IMR-90 (cell line): ENCODE measurements at places on chromosomes 1 and 21. TPM values are rescaled to one million over a fixed set of nuclear protein-coding genes. Genes with fewer than 3 reads are reported as not detected.

DNA sequence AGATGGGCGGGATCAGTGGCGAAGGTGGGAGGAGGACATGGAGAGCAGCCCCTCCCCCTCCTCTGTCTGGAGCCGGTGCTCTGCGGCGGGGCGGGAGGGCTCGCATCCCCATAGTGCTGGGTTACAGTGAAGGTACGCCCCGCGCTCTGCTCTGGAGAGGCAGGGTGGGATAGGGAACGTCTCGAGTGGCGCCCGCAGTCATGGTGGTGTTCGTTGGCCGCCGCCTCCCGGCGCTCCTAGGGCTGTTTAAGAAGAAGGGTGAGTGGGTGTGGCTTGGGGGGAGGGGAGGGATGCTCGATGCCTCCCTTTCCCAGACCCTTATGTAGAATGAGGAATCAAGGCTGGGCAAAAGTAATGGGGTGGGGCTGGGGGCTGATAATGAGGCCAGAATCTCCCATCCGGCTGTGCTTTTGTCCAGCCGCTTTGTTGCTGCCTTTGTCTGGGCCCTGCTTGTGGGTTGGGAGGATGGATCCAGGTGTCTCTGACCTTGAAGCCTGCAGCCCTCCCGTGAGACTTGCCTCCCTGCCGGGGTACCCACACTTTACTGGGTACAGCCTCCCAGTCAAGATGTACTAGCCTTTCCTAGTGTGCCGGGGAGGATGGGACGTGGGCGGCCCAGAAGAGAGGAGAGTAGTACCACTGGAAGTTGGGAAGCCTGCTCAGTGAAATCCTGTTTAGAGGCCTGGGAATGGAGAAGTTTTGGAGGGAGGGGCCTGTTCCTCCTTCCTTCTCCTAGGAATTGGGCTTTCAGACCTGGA, 51.4 kb downstream of the YARS1 start:
- H3K4me3 ChIP-seq: no peak overlapping the region
- H3K27ac ChIP-seq: no peak overlapping the region
- no peak for DNase-seq
- peaks cover 24% of the 10 kb centered on the region for H3K4me1 ChIP-seq

DNA sequence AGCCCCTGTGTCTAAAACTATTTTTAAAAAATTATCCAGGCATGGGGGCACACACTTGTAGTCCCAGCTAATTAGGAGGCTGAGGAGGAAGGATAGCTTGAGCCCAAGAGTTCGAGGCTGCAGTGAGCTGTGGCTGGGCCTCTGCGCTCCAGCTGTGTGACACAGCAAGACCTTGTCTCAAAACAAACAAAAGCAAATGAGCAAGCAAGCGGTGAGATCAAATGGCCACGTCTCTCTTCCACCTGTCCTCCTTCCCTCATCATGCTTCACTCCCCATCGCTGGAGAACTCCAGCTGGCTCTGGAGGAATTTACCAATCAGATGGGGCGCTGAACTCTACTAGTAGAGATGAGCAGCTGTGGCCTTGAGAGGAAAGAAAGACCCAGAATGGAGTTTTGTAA, 14.0 kb upstream of the REN start:
- no peaks in the 10 kb centered on the region for H3K36me3 ChIP-seq
- DNase-seq: no peak
- no peaks in the 10 kb centered on the region for H3K27me3 ChIP-seq

CDA gene
- 0.90 and 1.4 TPM in 2 replicates for total RNA-seq

- no peaks in the 10 kb centered on the region for H3K27me3 ChIP-seq
- no peak overlapping the region for H3K4me3 ChIP-seq
- H3K36me3 ChIP-seq: no peaks in the 10 kb centered on the region
- DNase-seq: peak; percentile 89
- peaks cover 7% of the 10 kb centered on the region for H3K4me1 ChIP-seq
- H3K27ac ChIP-seq: no peak overlapping the region
These were observed 69.3 kb upstream of the ANGPTL1 start for GRCh38 chr1:178940068-178940765.

LIPI gene
- total RNA-seq: not detected in 2 replicates

LEPR gene
- total RNA-seq: 8.8 and 9.2 TPM in 2 replicates

DNA sequence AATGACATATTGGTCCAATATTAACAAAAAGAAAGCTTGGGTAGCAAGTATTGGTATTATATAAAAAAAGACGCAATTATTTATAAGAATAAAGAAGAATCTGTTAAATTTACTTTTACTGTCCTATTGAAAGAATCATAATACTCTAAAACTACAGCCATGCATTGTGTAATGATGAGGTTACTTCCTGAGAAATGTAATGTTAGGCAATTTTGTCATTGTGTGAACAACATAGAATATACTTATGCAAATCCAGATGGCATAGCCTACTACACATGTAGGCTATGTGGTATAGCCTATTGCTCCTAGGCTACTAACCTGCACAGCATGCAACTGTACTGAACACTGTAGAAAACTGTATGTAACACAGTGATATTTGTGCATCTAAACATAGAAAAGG, 121.2 kb upstream of the PTGFR start:
- peaks cover 2% of the 10 kb centered on the region; the same call in 1 of the 2 replicates for H3K4me1 ChIP-seq
- no peak overlapping the region for H3K4me3 ChIP-seq
- no peak overlapping the region for H3K27ac ChIP-seq
- DNase-seq: peak; percentile 24
- H3K36me3 ChIP-seq: no peaks in the 10 kb centered on the region
- no peaks in the 10 kb centered on the region for H3K27me3 ChIP-seq

GRCh38 chr1:235566084-235566483, 61.8 kb upstream of the B3GALNT2 start:
- H3K27me3 ChIP-seq: peaks cover 2% of the 10 kb centered on the region
- H3K27ac ChIP-seq: no peak overlapping the region
- H3K4me3 ChIP-seq: no peak overlapping the region
- no peaks in the 10 kb centered on the region for H3K36me3 ChIP-seq
- no peaks in the 10 kb centered on the region for H3K4me1 ChIP-seq

DNA sequence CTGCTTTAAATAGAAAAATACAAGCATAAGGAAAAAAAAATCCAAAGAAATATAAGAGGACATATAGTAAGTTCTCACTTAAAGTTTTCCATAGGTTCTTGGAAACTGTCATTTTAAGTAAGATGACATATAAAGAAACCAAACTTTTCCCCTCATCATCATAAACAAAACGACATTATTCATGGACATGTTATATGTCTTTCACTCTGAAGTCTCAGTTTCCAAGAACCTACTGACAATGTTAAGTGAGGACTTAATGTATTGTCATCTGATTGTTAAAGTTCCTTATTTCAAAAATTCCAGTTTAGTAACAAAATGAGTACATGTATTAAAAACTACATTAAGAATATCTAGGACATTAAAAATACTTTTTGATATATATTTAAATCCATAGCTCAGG, 69.6 kb upstream of the GFI1 start:
- no peaks in the 10 kb centered on the region for H3K27me3 ChIP-seq
- H3K27ac ChIP-seq: no peak overlapping the region
- H3K4me1 ChIP-seq: no peaks in the 10 kb centered on the region; the same call in 1 of the 2 replicates
- DNase-seq: no peak
- H3K36me3 ChIP-seq: no peaks in the 10 kb centered on the region

DNA sequence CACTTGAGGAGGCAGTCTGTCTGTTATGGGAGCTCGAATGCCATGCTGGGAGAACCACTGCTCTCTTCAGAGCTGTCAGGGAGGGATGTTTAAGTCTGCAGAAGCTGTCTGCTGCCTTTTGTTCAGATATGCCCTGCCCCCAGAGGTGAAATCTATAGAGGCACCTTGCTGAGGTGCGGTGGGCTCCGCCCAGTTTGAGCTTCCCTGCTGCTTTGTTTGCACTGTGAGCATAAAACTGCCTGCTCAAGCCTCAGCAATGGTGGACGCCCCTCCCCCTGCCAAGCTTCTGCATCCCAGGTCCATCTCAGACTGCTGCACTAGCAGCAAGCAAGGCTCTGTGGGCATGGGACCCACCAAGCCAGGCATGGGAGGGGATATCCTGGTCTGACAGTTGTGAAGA, 247.5 kb downstream of the LMX1A start:
- no peaks in the 10 kb centered on the region for H3K27me3 ChIP-seq
- no peaks in the 10 kb centered on the region for H3K36me3 ChIP-seq
- no peak overlapping the region for H3K4me3 ChIP-seq
- no peak for DNase-seq

DNA sequence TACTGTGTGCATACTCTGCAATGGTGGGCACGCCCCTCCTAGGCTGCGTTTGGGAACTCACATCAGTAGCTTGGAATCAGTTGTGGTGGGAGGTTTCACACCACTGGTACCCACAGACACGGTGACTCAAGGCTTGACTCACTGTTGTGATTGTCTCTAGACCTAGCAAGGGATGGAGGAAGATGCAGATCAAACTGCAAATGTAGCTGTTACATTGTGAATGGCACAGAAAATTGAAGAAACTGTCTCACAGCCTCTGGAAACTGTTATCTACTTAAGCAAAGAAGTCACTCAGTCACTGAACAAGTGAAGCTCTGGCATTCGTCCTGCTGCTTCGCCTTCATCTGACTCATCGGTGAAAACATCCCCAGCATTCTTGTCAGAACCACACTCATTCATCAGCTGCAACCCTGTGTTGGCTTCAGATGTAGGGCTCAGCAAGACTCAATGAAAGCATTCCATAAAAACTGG, 59.5 kb downstream of the POFUT2 start:
- peaks cover 23% of the 10 kb centered on the region for H3K4me1 ChIP-seq
- H3K27me3 ChIP-seq: no peaks in the 10 kb centered on the region
- 0 out of 2 replicates have a peak overlapping the region, but pooled peaks have one; percentile 2 for H3K27ac ChIP-seq

GRCh38 chr1:206537141-206537540, 29.8 kb downstream of the RASSF5 start:
- 0 out of 2 replicates have a peak, but pooled peaks cover 2% of the 10 kb centered on the region for H3K36me3 ChIP-seq
- no peak overlapping the region for H3K4me3 ChIP-seq
- H3K4me1 ChIP-seq: no peaks in the 10 kb centered on the region
- no peak overlapping the region for H3K27ac ChIP-seq

- no peak overlapping the region for H3K4me3 ChIP-seq
- H3K27me3 ChIP-seq: peaks cover 18% of the 10 kb centered on the region
- H3K4me1 ChIP-seq: peaks cover 8% of the 10 kb centered on the region
- no peaks in the 10 kb centered on the region for H3K36me3 ChIP-seq
- DNase-seq: no peak
- no peak overlapping the region for H3K27ac ChIP-seq
These were observed 15.5 kb upstream of the SLC2A5 start for GRCh38 chr1:9084906-9085305.

CD52 gene
- total RNA-seq: not detected in 2 replicates

DNA sequence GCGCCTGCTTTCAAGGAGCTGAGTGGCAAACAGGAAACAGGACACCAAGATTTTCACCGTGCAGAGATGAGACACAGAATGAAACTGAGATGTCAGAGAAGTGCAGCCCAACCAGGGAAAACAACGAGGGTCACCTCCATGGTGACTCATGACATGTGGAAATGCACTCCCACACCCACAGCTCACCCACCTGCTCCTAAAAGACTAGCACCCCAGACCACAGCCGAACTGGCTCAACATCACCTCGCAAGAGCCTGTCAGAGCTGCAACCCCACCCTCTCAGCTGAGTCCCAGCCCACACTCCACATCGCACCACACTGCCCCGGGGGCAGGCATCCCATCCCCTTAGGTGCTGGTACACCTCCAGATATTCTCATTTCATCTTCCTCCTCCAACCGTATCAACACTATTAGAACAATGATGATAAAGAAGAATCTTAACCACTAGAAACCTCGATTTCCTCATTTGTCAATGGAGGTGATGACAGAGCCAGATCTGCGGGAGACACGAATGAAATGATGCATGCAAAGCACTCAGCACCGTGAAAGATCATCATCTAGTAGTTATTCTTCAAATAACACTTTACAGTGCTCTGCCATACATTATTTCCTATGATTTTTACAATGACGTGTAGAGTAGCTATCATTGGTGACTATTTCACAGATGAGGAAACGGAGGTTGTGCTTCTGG, 103.2 kb downstream of the DMRTB1 start:
- no peaks in the 10 kb centered on the region for H3K27me3 ChIP-seq
- peak; percentile 30 for DNase-seq
- no peak overlapping the region for H3K27ac ChIP-seq
- H3K4me3 ChIP-seq: no peak overlapping the region
- peaks cover 6% of the 10 kb centered on the region; the same call in 1 of the 2 replicates for H3K4me1 ChIP-seq

DNA sequence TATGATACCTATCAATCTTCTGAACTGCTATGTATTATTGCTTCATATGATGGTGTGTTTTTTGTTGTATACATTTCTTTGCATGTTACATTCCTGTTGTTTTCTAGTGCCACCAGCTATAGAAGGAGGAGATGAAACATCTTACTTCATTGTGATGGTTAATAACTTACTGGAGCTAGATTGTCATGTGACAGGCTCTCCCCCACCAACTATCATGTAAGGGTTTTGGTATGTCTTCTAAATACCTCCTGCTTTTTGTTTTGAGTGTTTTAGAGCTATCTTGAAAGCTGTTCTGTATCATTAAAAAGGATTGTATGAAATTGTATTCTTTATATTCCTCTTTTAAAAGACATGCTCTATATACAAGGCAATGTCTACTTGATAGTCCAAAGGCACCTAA, 282.7 kb downstream of the HMCN1 start:
- no peak overlapping the region for H3K4me3 ChIP-seq
- peaks cover 3% of the 10 kb centered on the region; the same call in 1 of the 2 replicates for H3K4me1 ChIP-seq
- no peak overlapping the region for H3K27ac ChIP-seq
- DNase-seq: no peak

DNA sequence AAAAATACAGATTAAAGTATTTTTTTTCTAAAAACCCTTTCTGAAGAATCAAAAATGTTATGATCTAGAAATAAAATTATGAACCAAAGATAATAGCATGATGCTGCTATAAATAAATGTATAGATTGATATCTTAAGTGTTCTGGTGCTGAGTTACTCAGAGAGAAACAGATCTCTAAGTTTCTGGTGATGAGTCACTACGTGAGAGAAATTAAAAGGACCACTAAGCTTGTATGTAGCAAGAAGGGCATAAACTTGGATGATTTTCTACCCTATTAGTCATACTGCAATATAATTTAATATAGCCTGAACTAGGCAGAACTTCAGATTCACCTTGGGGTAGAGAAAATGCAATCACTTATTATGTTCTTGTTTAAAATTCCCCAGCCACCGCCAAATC, 514.8 kb downstream of the AMY1C start:
- no peak overlapping the region for H3K27ac ChIP-seq
- no peaks in the 10 kb centered on the region for H3K4me1 ChIP-seq
- H3K27me3 ChIP-seq: no peaks in the 10 kb centered on the region

- H3K36me3 ChIP-seq: no peaks in the 10 kb centered on the region
- H3K27ac ChIP-seq: peak within 1 kb of the TSS; percentile 88
- H3K4me3 ChIP-seq: peak within 1 kb of the TSS; percentile 92
- DNase-seq: peak; percentile 33
These were observed at the start of gene FHL3 for GRCh38 chr1:38005195-38006007. Gene FHL3, minus strand, starts transcription at chr1:38005514. Its CDS starts 6,102 bp downstream, at chr1:37999412.

DNA sequence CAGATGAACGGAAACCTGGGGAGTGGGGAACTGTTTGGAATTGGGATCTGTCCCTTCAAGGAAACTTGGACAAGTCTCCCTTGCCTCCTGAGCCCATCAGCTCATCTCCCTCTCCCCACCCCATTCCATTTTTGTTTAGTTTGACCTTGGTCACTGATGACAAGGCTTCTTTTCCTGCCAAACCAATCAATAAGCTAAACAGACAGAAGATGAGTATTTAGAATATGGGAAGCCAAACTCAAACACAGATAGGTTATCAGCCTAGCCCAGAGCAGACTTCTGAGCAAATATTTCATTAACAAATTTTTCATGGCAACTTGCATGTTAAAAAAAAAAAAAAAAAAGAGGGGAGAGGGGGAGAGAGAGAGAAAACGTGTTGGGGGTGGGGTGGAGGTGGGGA, 337.2 kb upstream of the PROX1 start:
- no peak overlapping the region for H3K4me3 ChIP-seq
- no peak for DNase-seq
- no peak overlapping the region for H3K27ac ChIP-seq
- H3K27me3 ChIP-seq: no peaks in the 10 kb centered on the region
- no peaks in the 10 kb centered on the region for H3K36me3 ChIP-seq
